Hepatocyte (in vitro differentiated cells): ENCODE measurements at places on chromosomes 11 and 22. TPM values are rescaled to one million over a fixed set of nuclear protein-coding genes. Genes with fewer than 3 reads are reported as not detected.

GRCh38 chr22:27867953-27868731, 50.9 kb downstream of the PITPNB start:
- no peaks in the 10 kb centered on the region for H3K27me3 ChIP-seq
- no peak for DNase-seq
- peaks cover 84% of the 10 kb centered on the region for H3K4me1 ChIP-seq
- H3K36me3 ChIP-seq: no peaks in the 10 kb centered on the region
- peak overlapping the region; percentile 92 for H3K27ac ChIP-seq

The ADM2 gene
- 3.0 and 4.1 TPM in 2 replicates for total RNA-seq

DNA sequence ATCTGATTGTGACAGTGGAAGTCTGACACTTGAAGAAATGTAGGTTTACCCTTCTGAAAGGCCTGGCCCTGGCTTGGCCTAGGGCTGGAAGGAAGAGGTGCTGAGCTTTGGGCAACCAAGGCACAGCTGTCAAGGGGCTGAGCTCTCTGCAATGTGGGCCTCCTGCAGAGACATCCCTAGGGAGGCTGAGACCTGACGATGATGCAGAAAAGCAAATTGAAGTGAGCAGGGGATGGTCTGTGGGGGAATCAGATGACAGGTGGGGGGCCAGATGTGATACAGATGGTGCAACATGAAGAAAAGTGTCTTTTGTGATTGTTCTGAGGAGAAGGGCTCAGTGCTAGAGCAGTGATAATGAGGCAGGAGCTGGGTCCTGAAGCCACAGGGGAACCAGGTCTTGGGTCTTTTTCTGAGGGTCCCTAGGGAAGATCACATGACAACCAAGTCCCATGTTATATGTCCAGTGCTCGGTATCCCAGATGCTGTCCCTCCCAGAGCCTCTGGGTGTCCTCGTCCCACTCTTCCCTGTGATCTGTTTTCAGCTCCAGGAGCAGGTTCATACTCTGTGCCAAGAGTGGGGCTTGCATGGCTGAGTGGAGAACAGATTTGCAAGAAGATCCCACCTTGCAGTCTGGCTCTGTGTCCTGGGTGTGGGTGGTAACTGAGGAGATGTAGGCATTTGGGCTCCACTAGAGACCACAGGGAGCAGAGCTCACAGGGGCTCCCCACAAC, 79.9 kb upstream of the VPREB1 start:
- no peak for DNase-seq
- peaks cover 58% of the 10 kb centered on the region for H3K27me3 ChIP-seq
- no peaks in the 10 kb centered on the region for H3K4me1 ChIP-seq
- H3K4me3 ChIP-seq: no peak overlapping the region

DNA sequence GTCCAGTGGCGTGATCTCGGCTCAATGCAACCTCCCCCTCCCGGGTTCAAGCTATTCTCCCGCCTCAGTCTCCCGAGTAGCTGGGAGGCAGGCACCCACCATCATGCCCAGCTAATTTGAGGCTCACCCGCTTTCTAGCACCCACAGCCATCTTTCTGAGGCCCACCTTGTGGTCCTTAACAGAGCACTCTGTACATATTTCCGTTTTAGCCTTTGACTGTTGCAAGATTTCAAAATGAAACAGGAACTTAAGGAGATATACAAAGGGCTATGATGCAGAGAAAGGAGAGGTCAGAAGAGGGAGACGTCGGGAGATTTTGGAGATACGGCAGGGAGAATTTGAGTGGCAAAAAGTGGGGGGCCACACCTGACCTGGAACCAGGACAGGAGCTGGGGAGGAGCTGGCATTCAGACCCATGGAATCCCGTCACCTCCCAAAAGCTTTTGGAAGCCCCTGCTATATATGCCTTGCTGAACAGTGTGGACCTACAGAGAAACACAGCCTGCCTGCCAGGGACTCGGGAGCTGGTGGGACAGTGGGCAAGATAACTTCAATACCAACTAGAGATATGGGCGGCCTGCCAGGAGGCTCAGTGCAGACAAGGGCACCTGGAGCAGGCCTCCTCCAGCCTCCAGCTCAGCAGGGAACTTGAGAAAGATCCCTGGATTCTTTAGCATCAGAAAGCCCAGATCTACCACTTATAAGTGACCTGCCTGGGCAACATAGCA, 8.0 kb upstream of the CLCF1 start:
- H3K27me3 ChIP-seq: no peaks in the 10 kb centered on the region
- no peak overlapping the region for H3K4me3 ChIP-seq
- H3K4me1 ChIP-seq: peaks cover 13% of the 10 kb centered on the region
- no peak for DNase-seq

- peaks cover 6% of the 10 kb centered on the region for H3K4me1 ChIP-seq
- H3K27ac ChIP-seq: no peak overlapping the region
- DNase-seq: no peak
- no peak overlapping the region for H3K4me3 ChIP-seq
- peaks cover 17% of the 10 kb centered on the region for H3K27me3 ChIP-seq
- no peaks in the 10 kb centered on the region for H3K36me3 ChIP-seq
Observed at GRCh38 chr22:42725606-42726355, 5.1 kb upstream of the A4GALT start.

The MRGPRX3 gene
- not detected in 2 replicates for total RNA-seq

DNA sequence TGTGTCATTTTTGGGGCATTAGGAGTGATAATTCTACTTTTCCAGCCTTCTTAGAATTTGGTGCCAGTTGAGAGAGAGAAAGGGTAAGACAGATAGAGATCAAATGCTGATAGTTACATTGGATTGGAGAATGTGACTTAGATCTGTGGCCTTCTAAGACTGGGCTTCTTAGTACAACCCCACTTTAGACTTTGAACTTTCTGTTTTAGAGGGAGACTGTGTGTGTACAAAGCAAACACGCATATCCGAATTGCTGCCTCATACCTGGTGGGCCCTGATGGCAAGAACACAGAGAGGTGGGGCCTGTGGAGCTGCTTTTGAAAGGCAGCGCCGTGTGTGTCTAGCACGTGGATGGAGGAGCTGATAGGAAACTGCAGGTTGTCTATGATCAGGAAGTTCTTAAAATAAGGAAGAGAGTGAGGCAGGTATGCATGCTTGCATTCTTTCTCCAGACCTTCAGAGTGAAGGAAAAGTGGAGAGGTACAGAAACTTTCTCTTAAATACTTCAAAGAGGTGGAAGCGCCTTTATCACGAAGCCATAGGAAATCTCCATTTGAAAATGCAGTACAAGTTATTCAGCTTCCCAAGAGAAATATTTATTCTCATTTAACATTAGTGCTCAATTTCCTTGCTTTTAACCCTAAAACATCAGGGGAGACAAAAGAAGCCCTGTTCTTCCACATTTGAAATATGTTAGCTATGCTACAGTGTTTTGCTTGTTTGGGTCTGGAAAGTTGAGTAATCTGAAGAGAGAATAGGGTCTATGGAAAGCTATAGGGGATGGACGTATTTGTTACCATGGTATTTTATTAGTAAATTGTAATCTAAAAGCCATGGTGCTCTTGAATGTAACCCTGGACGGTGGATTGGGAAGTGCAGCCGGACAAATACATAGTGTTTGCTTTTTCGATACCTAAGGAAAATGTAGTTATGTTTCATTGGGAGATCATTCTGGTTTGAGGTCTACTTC, 13.7 kb downstream of the PDHX start:
- no peaks in the 10 kb centered on the region for H3K27me3 ChIP-seq
- peaks cover 5% of the 10 kb centered on the region for H3K36me3 ChIP-seq
- H3K4me3 ChIP-seq: no peak overlapping the region

The BTG4 gene
- total RNA-seq: not detected in 2 replicates

DNA sequence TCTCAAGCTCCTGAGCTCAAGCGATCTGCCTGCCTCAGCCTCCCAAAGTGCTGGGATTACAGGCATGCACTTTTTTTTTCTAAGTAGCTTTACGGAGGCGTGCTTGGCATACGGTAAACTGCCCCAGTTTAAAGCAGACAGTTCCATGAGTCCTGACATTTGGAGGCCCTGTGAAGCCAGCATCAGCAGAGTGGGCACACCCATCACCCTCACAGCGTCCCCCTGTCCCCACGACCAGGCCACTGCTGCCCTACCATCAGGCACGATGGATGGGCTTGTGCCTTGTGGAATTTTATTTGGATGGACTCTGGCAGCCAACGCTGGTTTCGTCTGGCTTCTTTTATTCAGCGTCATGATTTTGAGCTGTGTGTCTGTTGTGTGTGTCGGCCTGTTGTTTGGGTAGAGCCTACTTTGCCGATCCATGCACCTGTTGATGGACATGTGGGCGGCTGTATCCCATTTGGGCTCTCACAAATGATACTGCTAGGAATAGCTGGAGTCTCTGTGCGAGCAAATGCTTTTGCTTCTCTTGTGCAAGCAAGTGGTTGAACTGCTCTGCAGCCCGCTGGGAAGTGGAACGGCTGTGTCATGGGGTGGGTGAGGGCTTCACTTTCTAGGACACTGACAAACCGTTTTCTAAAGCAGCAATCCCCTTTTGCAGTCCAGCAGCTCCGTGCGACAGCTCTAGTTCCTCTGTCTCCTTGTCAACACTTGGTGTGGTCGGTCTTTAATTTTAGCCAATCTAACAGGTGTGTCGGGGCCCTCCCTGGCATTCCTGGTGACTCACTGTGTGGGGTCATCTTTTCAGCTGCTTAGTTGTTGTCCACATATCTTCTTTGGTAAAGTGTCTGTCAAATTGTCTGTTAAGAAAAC, 23.8 kb downstream of the KCNQ1 start:
- no peaks in the 10 kb centered on the region for H3K27me3 ChIP-seq
- H3K4me1 ChIP-seq: no peaks in the 10 kb centered on the region
- H3K27ac ChIP-seq: no peak overlapping the region
- H3K4me3 ChIP-seq: no peak overlapping the region
- peak; percentile 1 for DNase-seq

DNA sequence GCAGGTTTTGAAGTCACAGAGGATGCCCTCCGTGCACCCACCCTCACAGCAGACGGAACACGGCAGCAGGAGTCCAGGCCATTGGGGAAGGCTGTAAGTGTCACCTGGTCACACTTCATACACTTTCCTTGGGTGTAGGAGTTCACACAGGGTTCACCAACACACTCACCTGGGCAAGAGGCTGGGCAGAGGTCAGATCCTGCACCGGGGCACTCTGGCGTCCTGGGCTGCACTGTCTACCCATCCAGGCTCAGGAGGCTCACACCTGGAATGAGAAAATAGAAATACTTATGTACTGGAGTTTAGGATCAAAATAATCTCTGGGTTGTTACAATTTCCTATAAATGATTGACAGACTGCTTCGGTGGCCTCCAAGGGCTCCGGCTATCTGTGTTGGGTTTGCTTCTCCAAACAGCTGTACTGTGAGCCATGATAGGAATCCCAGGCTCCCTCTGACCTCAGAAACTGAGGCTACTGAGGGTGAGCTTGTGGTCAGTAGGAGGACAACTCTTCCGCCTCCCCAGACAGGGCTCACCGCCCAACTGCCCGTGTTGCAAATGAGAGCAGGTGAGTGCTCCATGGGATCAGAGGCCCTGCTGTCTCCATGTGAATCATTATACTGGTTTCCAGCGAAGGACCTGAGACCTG, 20.1 kb upstream of the CARS1 start:
- peak; percentile 40 for DNase-seq
- peaks cover 3% of the 10 kb centered on the region for H3K4me1 ChIP-seq
- no peak overlapping the region for H3K27ac ChIP-seq
- no peaks in the 10 kb centered on the region for H3K27me3 ChIP-seq
- no peak overlapping the region for H3K4me3 ChIP-seq

The FXYD6 gene
- total RNA-seq: 19.5 and 28.3 TPM in 2 replicates

GRCh38 chr11:97684486-97685439, 1295.0 kb downstream of the JRKL start:
- DNase-seq: no peak
- H3K4me1 ChIP-seq: no peaks in the 10 kb centered on the region
- H3K27me3 ChIP-seq: no peaks in the 10 kb centered on the region
- H3K27ac ChIP-seq: no peak overlapping the region

The OR51B5 gene
- 0.20 TPM in 1 of 2 replicates, not detected in the other for total RNA-seq

DNA sequence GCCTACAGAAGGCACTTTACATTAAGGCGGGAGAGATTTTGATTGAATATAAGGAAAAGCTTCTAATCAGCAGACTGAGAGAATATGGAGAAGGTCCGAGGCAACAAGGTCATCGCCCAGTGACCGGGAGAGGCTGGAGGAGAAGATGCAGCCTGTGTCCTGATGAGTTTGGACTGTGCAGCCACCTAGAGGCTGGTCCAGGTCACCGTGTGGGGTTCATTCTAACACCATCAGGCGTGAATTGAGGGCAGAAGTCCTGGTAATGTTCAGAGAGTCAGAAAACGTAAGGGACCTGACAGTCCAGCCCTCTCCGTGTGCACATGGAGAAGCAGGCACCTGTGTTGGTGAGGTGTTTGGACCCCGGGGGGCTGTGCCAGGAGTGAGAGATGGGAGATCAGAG, 102.7 kb downstream of the FEZ1 start:
- H3K36me3 ChIP-seq: no peaks in the 10 kb centered on the region
- no peak overlapping the region for H3K4me3 ChIP-seq
- no peak overlapping the region for H3K27ac ChIP-seq
- H3K4me1 ChIP-seq: peaks cover 5% of the 10 kb centered on the region
- no peaks in the 10 kb centered on the region for H3K27me3 ChIP-seq

The ARRB1 gene
- total RNA-seq: 83.2 and 91.3 TPM in 2 replicates
